CD4-positive, alpha-beta T cell treated with Interleukin-17A for 4 hours (primary cell): ENCODE measurements at places on chromosomes 1 and 21.

GRCh38 chr1:90761781-90762589 lies 44.9 kb upstream of the BARHL2 start:
- DNase-seq = no peak

DNA sequence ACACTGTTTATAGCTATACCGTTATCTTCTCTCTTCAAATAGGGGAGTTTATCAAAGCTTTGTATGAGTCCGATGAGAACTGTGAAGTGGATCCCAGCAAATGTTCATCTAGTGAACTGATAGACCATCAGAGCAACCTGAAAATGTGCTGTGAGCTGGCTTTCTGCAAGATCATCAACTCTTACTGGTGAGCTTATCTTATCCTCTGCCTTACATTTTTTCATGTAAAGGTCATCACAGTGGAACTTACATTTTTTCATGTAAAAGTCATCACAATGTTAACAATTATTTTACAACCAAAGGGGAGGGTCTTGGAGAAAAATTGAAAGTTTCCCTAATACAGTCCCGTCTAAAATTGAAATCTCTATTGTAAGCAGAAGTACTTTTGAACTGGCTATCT lies 45.2 kb downstream of the CLEC20A start:
- DNase-seq = no peak

DNA sequence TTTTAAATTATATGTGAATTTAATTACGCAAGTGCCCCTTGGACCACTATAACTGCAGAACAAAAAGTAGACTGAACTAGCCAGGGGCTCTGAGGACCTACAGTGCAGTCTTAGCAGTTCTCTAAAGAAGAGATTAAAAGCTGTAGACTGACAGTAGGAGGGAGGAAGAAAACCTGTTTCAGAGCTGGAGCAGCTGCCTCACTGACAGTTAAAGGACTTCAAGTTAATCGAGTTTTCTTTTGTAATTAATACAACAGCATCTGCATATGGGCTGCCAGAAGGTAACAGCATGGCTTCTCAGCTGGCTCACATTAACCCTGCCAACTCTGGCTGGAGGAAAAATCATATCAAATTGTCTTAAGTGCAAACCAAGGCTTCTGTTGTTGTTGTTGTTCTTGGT lies 19.9 kb downstream of the DSTYK start:
- no peak for DNase-seq

- DNase-seq = no peak
Measured at GRCh38 chr1:201051399-201051798, 27.9 kb upstream of the KIF21B start.
